ENCODE measurements at places on chromosomes 6 and 20. TPM values are rescaled to one million over a fixed set of nuclear protein-coding genes. Genes with fewer than 3 reads are reported as not detected.

Gene SIRPB2
- not detected for total RNA-seq

Gene PIGT
- 26.2 TPM for total RNA-seq

Gene KIAA0408
- total RNA-seq: 1.3 TPM

Gene BMP7
- not detected for total RNA-seq

Gene PKIB
- 1.3 TPM for total RNA-seq

GRCh38 chr6:158808941-158809678 is 10.1 kb downstream of the EZR start:
- peak; percentile 71 for DNase-seq

DNA sequence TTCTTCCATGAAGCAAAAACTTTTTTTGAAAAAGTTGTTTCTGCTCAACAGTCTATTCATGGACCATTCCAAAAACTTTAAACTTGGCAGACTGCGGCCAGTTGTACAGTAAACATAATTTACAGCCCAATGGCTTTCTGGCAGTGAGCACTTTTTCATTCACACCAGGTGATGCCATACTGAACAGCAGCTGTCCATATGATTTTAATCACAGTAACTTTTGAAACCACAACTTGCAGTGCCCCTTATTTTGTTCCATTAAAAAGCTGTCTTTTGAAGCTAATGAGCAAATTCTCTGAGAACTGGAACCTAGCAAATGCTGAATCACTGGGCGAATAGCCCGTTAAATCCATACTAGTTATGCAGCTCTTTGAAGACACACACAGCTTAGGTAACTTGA is 576.6 kb downstream of the PTPRT start:
- no peak for DNase-seq

DNA sequence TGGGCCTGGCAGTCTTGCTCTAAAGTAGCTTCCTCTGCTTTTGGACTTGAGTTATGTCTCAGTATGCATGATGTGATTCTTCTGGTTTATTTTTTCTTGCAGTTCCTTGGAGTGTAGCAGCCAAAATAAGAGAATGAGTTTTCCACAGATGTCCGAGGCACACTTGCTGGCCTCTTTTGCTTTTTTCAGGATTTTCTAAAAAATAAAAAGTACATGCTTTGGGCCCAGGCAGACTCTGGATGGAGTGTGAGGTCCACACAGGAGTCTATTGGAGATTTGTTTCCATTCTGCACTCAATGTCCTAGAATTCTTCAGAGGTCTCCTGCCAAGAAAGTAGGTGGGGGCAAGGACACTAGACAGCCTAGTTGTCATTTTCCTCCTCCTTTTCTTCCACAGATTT is 477.6 kb downstream of the EPM2A start:
- no peak for DNase-seq

DNA sequence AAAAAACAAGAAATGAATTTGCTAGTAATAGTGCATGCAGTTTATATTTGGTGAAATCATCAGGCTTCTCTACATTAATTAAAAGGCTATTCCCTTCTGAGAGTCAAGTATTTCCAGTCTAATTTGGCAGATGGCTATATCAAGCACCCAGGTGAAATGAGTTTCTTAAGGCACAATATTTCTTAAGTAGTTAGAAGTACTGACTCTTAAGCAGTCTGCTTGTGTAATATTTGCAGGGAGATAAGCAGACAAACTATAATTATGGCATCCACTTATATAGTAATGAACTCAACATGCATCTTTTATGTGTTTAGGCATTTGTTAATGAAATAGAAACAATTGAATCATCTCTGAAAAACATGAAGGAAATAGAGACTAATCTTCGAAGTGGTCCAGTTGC is 189.2 kb downstream of the UTRN start:
- no peak for DNase-seq

GRCh38 chr6:42727087-42727611 is 4.8 kb upstream of the PRPH2 start:
- peak; percentile 47 for DNase-seq

- DNase-seq: no peak
Measured at GRCh38 chr20:38445381-38445796, 10.3 kb upstream of the SNHG17 start.

GRCh38 chr6:55033016-55033546 is 141.2 kb upstream of the HCRTR2 start:
- peak; percentile 28 for DNase-seq

DNA sequence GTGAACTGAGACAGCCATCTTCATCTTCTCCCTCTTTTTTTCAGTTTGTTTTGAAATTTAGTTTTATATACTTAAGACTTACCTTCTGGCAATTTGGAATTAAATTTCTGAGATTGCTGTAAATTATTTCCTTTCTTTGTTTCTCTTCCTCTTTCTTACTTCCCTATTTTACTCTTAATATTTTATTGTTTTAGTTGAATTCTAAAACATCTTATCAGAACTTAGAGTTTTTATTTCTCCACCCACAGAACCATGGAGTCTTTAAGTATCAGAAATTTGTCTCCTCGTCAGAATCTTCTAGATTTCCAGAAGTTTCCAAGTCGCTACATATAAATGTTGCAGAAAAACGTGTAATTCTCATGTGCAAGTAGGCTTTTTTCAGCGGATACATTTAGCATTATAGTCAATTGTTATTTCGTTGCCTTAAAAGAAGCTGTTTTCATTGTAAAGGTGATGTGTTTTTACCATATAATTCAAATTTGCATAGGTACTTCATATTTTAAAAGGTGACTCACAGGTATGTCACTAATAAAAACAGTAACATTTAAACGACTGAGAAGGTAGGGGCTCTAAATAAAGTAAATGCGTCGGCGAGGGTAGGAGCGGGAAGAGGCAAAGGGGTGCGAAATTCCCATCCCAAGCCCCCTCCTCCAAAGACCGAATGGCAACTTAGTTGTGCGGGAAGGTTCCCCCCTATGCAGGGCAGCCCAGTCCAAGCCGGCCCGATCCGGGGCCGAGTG is 866 bp upstream of the MYO6 start:
- DNase-seq: no peak

GRCh38 chr6:14326774-14327173 is 209.2 kb downstream of the CD83 start:
- DNase-seq: no peak

DNA sequence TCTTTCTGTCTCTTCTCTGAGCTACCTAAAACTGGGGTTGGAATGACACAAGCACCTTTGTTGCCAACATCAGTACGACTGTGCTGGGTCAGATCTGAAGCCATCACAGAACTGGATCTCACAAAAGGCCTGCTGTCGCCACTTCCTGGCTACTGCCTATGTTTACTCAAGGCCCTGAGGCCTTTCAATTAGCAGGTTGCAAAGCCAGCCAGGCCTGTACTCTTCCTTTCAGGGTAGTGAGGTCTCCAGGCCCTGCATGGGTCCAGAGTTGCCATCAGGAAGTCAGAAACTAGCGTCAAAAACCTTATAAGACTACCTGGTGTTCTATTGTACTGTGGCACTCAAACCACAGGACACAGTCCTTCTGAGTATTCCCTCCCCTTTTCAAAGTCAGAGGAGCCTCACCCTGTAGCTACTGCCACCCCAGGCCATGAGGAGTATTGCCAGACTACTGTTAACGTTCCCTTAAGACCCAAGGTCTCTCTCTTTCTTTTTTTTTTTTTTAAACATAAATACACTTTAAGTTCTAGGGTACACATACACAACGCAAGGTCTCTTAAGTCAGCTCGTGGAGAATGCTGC is 937.4 kb upstream of the GJE1 start:
- no peak for DNase-seq

GRCh38 chr6:36985417-36985807 is 584 bp downstream of the MTCH1 start:
- DNase-seq: no peak

All from fibroblast of lung (primary cell).